ENCODE measurements at places on chromosomes 2 and 18.

GRCh38 chr18:11309172-11309571, 159.8 kb upstream of the PIEZO2 start:
- DNase-seq = no peak

- no peak for DNase-seq
Observed at GRCh38 chr2:145638675-145639074, 1118.8 kb upstream of the ZEB2 start.

DNA sequence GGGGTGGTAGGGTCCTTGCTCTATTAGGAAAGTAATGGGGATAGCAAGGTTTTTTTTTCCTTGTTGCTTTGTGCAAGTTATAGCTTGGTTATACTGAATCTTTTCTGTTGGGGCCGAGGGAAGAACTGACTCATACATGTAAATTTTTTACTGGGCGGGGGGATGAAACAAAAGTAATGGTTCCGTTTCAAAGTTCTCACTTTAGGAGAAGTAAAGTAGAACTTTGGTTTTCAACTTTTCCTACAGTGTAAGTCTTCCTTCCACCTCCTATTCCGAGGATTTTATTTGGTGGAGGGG, 1.1 kb downstream of the AFTPH start:
- no peak for DNase-seq

- DNase-seq = peak; percentile 86
Observed at GRCh38 chr2:238231251-238231793, 8.5 kb downstream of the HES6 start.

- DNase-seq = no peak
Observed at GRCh38 chr18:7370802-7371201, 139.9 kb downstream of the LRRC30 start.

DNA sequence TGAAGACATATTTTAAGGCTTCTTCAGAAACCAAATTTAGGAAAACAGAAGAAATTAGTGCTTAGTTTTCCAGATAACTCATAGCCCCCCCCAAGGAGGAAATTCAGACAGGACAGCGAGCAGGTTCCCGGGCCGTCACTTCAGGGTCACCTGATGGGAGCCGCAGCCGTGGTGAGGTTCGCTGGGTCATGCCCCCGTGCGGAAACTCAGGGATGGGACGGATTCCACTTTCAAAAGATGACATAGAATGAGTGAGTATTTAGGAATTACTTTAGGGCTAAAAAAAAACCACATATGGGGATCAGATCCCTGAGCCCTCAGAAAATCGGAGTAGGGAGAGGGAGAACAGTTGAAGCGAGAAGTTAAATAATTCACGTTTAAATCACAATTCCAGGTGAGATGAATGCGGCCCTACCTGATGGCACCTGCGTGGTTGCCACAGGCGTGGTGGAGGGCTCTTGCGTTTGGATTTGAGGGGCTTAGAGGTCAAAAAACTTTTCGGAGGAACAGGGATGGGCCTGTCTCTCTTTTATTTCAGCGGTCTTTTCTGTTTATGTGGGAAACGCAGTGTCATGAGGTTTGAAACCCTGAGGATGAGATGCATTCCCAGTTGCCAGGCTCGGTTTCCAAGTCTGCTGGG, 114.4 kb downstream of the NFATC1 start:
- no peak for DNase-seq

DNA sequence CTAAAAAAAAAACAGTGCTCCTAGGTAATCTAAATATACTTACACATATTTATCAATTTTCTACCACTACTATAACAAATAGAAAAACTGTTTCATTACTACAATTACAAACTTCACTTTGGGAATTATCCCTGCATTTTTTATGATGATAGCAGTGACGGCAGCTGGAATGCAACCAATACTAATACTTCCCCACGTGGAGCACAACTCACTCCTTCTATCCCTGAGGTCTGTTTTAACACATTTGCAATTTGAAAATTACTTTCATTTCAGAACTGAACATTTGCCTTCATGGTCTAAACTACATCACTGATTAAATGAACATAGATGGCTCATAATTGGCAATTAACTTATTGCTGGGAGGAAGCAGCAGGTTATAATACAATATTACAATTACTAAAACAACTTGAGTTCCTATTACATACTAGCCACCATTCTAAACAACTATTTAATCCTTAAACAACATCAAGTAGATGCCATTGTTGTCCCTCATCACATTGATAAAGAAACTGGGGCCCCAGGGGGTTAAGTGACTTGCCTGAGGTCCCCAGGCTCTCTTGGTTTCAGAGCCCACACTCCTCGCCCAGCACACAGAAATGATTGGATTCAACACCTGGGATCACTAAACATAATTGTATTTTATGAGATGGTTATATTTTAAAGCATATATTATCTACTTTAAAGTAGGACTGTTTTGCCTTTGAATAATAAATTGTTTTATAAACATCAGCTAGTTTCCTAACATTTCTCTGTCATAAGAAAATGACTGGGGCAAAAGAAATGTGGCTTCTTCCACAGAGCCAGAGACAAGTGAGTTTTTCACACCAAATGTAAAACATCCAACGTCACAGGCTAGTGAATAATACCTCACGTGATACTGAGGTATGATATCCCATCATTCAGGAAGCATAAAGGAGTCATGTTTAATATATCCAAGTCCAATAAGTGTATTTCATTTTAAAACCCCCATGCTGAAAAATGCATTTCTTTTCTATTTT, 6.2 kb downstream of the COLEC12 start:
- no peak for DNase-seq

- no peak for DNase-seq
Observed at GRCh38 chr18:45557287-45557686, 58.0 kb upstream of the SLC14A2 start.

DNA sequence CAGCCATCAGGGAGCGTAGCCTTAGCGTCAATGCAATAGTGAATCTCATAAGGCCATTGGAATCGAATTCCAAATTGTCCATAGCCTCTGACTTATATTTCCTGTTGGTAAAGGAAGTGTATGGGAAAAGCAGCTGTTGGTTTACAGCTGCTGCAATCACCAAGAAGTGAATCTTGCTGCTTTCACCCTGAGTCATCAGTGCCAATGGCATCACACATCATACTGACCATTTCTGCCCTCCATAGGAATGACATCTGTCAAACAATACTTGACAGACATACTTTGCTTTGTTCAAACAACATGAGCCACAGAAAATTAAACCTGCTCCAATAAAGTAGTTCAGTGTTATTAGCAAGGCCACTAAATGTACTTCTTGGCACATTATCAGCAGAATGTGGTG, 111.2 kb upstream of the KLHL29 start:
- no peak for DNase-seq

DNA sequence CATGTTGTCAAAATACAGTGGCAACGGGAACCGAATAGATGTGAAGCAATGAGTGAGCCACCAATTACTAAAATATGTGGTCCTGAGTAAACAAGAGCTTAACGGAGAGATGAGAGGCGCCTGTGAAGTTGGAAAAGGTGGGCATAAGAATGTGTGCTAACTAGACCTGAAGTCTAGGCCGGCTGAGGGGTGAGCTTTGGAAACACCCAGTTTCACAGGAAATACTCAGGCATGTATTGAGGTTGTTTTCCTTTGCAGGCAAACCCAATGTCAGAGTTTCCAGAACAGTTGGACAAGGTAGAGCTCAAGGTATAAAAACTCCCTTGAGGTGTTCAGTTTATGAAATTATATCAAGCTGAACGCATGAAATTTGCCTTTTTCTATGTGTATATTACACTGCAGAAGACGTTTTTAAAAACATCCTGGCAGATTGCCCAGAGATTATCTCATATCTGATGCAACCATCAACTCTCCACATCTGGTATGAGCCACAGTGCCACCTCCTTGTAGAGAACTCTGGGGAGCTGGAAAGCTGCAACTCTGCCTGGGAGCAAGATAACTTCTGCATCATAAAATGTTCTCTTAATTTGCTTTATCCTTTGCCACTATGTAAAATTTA, 3.9 kb upstream of the WDSUB1 start:
- DNase-seq = no peak

GRCh38 chr18:25370391-25370790, 18.4 kb upstream of the ZNF521 start:
- no peak for DNase-seq

- no peak for DNase-seq
Observed at GRCh38 chr18:8254654-8255053, 354.6 kb upstream of the RAB12 start.

Data from activated T-cell treated with anti-CD3 and anti-CD28 coated beads, Interleukin-2, amount 50 U/mL, for 1 hour (primary cell).